ENCODE measurements at places on chromosomes 5 and 9.

GRCh38 chr5:140556438-140556837 lies 835 bp downstream of the SRA1 start:
- DNase-seq, result no peak

DNA sequence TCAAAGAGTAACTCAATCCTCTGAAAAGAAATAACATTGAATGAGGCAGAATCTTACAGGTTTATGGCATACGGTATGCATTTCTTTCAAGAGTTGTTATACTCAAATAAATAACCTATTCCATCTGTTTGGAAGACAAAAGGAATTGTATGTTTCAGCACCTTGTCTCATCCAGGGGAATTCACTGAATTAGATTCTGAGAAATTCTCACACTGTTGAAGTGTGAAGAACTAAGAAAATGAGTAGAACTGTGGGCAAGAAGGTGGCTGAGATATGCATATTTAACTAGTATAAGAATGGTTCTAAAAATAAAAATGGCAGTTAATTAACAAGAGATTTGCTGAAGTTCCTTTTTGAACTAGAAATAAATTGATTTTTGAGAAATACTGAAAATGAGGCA lies 279.3 kb upstream of the DAP start:
- no peak for DNase-seq

DNA sequence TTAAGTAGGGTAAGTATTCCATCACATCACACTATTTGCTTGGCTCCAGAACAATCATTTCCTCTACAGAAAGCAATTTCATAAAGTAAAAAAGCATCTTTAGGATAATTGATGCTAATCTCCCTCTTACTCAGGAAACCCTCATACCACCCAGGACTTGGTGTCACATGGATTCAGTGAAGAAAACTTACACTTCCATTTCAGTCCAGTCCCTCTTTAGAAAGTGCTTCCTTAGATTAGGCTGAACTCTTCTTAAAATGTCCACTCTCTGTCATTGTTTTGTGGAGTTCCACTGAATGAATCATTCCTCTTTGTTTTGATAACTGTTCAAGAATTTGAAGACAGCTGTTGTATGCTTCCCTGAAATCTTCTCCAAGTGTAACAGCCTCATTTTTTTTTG lies 144.0 kb upstream of the ZNF462 start:
- no peak for DNase-seq

DNA sequence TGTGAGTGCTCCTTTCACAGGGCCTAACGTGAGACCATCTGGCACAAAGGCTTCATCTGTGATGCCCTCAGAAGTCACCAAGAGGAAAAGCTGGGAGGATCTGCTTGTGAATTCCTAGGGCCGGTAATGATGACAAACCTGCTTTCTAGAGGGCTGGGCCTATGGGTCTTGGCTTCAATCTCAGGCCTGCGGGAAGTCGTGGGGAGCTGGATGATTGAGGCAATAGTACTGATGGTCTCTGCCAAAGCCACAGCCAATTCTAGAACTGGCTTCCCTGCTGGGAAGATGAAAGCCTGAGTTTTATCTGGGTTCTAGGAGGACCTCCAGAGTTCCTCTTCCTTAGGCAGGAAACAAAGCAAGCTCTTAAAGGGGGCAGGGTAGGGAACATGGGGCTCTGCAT lies 102.7 kb downstream of the TMEM215 start:
- no peak for DNase-seq

DNA sequence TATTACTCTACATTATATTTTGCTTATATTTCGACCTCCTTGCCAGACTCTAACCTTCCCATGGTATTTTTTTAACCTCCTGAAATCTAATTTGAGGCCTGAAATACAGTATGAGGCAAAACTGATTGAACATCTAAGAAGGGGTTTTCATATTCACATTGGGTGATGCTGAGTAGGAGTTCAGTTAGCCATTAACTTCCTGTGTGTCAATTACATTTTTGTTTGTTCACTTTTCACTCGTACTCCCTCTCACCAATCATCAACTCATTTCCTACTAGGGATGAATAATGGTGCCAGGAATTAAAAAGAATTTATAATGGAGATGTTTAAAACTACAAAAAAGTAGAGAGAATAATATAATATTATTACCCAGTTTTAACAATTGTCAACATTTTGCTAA lies 27.6 kb upstream of the GLRA1 start:
- no peak for DNase-seq

DNA sequence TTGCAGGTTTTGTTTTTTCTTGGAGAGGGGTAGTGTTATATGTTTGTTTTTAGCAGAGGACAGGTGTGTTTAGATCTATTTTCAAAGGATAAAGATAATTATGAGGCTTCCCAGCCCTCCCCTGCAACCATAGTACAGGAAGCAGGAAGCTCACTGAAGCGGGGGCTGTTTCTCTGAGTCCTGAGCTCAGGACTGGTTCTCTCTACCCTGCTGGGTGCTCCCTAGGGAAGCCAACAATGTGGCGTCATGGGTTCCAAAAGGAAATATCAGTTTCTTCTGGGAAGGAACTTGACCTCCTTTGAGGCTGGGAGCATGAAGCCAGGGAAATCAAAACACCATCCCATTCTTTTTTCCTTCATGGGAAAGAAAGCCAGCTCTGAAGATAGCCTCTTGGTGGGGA lies 62.2 kb downstream of the RAD23B start:
- peak; percentile 36 for DNase-seq

GRCh38 chr5:135511761-135512575 lies 23.8 kb downstream of the NEUROG1 start:
- no peak for DNase-seq

- DNase-seq, result no peak
These were observed 245.9 kb downstream of the SH3GL2 start for GRCh38 chr9:17824616-17825264.

GRCh38 chr9:79977510-79978197 lies 405.9 kb downstream of the TLE4 start:
- DNase-seq, result no peak

GRCh38 chr5:100518377-100518776 lies 16.8 kb upstream of the FAM174A start:
- DNase-seq, result no peak

DNA sequence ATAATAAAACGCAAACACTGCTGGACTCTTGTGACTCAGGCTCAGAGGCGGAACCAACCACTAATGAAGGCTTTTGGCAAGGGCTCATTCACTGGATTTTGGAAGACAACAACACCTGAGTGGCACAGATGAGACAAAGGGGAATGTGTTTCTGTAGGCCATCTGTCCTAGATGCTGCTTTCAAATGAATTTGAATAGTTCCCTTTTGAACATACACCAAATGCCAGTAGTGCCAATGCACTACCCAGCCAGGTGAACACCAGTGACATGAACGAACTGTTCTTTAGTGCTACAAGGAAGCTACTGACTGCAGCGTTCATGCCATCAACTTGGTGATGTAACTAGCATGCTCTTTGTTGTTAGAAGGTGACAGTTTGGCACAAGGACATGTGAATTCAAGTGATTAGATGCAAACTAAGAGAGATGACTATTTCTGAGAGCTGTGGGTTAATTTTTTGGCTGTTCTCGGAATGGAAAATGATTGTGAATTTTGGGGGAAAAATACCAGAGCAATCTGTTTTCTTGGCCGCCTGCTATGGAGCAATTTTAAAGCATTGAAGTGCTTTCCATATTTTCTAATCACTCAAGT lies 173.7 kb downstream of the SLC24A2 start:
- DNase-seq, result no peak

- DNase-seq, result peak; percentile 52
These were observed 161.5 kb upstream of the KIF2A start for GRCh38 chr5:62144401-62145022.

- DNase-seq, result no peak
These were observed 310.6 kb downstream of the DIRAS2 start for GRCh38 chr9:90331826-90332575.

GRCh38 chr5:55997742-55998351 lies 3.1 kb upstream of the IL6ST start:
- no peak for DNase-seq

GRCh38 chr5:127068493-127069214 lies 4.6 kb downstream of the C5orf63 start:
- DNase-seq, result no peak

- DNase-seq, result peak; percentile 45
These were observed 13.1 kb upstream of the IFNA5 start for GRCh38 chr9:21317956-21318923.

- no peak for DNase-seq
These were observed 130.4 kb downstream of the CEMIP2 start for GRCh38 chr9:71637926-71638325.

GRCh38 chr9:130078547-130078946 lies 24.8 kb downstream of the GPR107 start:
- no peak for DNase-seq

GRCh38 chr9:124259158-124259808 lies 1.5 kb downstream of the NEK6 start:
- no peak for DNase-seq

GRCh38 chr9:113887436-113887835 lies 11.3 kb downstream of the ZNF618 start:
- no peak for DNase-seq

- no peak for DNase-seq
These were observed 395.5 kb upstream of the IRX1 start for GRCh38 chr5:3199962-3200755.

- DNase-seq, result no peak
These were observed 5.8 kb downstream of the PAEP start for GRCh38 chr9:135567311-135567710.

- DNase-seq, result no peak
These were observed 337.5 kb upstream of the ZNF608 start for GRCh38 chr5:125083981-125084380.

DNA sequence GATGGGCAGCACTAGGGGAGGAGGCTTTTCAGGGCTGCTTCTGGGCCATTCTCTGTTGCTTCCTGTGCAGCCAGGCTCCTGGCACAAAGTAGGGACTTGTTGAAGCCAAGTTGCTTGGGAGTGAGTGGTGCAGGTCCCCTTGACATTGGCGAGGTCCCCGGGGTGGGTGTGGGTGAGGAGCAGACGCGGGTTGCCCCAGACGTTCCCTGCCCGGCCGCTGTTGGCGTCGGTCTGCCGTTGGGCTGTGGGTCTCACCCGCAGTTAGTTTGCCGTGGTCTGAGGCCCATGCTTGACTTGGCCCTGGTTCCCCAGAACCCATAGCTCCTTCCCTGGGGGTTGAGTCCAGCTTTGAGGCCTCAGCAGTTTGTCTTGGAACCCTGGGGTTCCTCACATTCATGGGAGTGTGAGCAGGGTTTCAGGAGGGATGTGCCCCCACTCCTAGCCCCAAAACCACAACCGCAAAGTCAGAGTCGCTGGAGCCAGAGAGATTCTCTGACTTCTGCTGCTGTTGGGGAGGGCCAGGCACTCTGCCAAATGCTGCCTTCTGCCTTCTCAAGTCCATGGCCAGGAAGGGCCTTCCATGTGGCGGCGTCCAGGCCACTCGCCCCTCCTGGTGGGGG lies 77.5 kb downstream of the RXRA start:
- DNase-seq, result no peak

DNA sequence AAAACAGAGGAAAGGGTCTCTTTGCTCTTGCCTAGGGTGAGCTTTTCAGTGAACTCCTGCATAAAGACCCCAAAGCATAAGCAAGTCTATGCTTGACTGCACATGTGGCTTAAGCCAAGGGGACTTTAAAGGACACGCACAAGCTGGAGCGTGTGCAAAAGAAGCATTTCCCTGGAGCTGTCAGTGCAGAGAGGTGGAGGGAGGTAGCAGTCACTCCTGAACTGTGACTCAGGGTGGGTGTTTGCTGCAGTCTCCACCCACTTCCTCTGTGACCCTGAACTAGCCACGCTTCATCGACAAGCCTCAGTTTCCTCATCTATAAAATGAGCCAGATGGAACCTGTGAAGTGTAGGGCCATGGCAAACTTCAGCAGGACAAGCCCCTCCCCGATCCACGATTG lies 72.4 kb downstream of the PDZD2 start:
- no peak for DNase-seq

GRCh38 chr9:76403352-76403751 lies 9.1 kb upstream of the RFK start:
- DNase-seq, result no peak

DNA sequence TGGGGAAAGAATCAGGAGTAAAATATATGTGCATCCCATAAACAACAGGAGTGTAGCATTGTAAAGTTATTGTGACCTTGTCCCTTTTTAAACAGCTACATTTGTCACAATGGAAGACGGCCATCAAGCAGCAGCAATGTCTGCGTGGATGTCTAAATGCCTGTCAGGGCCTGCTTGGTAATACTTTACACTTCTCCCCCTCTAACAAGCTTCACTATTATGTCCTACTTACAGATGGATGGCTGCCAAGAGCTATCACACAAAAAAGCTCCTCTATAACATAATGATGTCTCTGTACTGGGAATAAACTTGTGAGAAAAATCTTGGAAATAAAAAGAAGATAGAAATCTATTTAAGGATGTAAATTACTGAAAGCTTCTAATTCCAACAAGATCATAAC lies 213.0 kb downstream of the FBXL17 start:
- no peak for DNase-seq

DNA sequence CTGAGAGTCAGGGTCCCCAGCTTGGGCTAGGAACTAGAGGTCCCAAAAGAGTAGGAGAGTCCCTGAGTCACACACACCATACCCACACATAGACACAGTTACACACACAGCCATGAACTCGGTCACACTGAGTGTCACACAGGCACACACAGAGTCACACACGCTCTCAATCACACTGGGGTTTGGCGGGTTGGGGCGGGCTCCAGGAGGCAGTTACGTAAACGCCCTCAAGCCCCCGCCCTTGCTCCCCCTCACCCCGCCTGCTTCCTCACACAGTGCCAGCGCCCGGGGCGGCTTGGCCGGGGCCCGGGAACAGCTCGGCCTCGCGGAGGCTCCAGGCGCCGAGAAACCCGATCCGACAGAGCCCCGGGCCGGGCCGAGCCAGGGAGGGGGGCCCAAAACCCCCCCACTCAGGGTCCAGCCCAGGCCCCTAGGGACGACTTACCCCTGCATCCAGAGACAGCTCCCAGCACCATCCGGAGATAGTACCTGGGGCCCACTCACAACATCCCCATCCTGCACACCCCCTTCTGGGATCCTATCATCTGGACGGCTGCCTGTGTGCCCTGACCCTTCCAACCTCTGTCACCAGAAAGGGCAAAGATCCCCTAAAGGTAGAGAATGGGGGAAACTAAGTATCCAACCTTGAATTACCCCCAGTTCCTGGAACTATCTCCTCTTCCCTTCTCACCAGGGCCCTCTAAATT lies 3.5 kb upstream of the CNTFR start:
- DNase-seq, result no peak

All from NCI-H774 (cell line).